ENCODE measurements at places on chromosomes 16 and 17.

DNA sequence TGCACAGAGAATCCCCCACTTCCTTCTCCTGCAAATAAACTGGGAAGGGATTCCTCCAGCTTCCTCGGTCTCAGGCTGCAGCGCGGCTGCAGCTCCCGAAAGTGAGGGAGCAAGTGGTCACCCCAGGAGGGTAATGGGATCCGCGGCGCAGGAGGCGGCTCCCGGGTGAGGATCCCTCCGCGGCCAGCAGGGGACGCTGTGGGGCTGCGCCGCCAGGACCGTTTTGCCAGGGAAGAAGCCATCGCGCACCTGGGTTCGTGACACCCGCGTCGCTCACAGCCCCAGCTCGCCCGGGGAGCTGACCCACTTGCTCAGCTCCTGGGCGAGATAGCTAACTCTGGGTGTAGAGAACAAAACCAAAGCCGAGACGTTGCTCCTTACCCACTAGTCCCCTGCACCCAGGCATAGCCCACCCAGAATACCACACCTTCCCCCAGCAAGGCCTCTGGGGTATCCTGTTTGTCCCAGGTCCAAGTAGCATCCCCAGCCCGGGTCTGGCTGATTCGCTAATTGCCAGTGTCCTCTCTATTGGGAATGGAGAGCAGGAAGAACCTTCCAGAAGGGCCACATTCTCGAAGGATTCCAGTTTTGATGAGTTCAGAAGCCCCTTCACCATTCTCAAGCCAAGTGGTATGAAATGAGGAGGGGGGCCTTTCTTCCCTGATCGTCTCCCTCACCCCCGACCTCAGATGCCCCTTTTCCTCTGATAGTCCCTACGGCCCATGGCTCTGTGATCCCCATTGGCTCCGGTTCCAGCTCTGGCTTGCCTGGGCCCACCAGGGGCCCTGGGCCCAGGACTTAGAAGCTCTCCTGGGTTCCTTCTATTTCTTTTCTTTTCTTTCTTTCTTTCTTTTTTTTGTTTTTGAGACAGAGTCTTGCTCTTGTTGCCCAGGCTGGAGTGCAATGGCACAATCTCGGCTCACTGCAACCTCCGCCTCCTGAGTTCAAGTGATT is 14.1 kb downstream of the CYGB start:
- peak; percentile 83 for DNase-seq

DNA sequence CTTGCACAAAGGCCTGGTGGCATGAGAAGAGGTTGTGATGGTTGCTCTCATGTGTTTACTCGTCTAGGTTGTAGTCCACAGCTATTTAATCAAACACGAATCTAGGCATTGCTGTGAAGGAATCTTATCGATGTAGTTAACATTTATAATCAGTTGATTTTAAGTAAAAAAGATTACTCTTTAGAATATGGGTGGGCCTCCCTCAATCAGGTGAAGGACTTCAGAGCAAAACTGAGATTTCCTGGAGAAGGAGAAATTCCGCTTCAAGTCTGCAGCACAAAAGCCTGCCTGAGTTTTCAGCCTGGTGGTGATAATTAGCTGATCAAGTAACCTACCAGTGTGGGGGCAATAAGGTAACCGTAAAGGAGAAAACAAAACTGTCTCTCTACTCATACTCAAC is 523.6 kb downstream of the GRIN2A start:
- no peak for DNase-seq

- DNase-seq = no peak
These were observed 25.7 kb downstream of the C17orf100 start for GRCh38 chr17:6677158-6677831.

- no peak for DNase-seq
These were observed 30.2 kb upstream of the JPT2 start for GRCh38 chr16:1647856-1648255.

DNA sequence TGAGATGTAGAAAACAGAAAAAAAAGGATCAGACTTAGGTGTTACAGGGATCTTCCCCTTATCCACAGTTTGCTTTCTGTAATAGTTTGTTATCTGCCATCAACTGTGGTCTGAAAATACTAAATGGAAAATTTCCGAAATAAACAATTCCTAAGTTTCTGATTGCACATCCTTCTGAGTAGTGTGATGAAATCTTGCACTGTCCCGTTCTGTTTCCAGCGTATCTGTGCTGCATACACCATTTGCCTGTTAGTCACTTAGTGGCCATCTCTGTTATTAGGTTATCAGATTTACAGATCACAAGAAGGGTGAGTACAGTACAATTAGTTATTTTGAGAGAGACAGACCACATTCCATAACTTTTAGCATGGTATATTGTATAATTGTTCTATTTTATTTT is 185.6 kb upstream of the CPHXL start:
- DNase-seq = no peak

DNA sequence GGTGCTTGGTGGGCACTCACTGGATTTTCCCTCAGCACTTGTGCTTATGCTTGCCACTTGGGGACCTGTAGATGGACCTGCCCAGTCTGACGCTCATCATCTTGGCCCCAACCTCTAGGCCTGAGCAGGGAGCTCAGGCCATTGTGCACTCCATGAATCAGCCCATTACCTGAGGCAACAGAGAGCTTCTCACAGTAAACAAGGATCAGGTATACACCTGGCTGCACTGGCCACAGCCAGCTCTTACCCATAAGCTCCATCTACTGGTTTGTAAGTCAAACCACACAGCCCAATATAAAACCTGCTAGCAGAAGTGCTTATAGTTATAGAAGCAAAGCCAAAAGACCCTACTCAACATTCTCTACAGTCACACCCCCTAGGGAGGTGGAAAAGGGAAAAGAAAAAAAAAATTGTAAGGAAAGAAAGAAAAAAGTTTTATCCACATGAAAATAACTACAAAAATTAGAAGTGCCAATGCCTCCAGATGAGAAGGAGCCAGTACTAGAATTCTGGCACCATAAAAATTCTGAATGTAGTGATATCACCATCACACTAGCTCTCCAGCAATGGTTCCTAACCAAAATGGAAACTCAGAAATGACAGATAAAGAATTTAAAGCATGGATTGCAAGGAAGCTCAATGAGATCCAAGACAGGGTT is 87.8 kb upstream of the CDH5 start:
- no peak for DNase-seq

GRCh38 chr17:47989700-47990099 is 18.8 kb downstream of the CDK5RAP3 start:
- DNase-seq = no peak

GRCh38 chr17:56897646-56898424 is 16.0 kb downstream of the TRIM25 start:
- DNase-seq = peak; percentile 43

Measured in transverse colon (tissue), 4 donors.